ENCODE measurements at places on chromosomes 7 and 10.
A peak's percentile ranks its signal among the peaks of the same experiment; 100 is the strongest.

- peak; percentile 23 for DNase-seq
Observed at GRCh38 chr10:17768957-17769356, 17.0 kb downstream of the TMEM236 start.

DNA sequence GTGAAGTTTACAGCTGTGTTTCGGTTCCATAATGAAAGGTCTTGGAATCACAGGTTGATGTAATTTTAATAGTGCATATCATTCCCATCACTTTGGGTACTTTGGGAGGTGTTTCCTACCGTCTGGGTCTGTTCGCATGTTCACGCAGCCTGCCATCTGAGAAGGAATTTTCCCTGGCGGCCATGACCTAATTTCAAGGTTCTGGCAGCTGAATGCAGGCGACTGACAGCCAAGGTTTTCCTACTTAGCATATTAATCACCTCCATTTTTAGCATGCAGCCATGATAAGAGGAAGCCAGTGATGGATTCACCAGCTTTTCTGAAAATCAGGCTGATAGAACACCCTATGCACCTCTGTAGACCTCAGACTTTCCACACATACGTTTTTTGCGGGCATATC lies 319.1 kb upstream of the TMEM229A start:
- no peak for DNase-seq

- peak; percentile 34 for DNase-seq
Observed at GRCh38 chr7:48140001-48140681, 31.1 kb upstream of the ABCA13 start.

DNA sequence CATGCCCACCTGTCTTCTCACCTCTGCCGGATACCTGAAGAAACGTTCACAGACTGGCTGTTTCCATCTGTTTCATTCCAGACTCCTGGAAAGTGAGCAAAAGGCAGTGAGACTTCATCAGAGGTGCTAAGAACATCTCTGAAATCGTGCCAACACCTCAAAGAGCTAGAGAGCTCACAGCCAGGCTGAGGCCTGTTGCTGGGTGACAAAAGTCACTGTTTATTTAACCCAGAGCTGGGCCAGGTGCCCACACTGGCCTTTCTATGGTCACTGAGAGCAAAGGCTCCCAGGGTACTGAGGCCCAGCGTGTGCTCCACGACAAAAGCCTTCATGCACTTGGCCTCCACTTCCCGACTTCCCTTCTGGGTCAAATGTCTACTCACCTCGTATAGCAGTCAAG lies 3.7 kb upstream of the NANOS1 start:
- no peak for DNase-seq

- no peak for DNase-seq
Observed at GRCh38 chr7:99199226-99199625, 8.7 kb downstream of the KPNA7 start.

DNA sequence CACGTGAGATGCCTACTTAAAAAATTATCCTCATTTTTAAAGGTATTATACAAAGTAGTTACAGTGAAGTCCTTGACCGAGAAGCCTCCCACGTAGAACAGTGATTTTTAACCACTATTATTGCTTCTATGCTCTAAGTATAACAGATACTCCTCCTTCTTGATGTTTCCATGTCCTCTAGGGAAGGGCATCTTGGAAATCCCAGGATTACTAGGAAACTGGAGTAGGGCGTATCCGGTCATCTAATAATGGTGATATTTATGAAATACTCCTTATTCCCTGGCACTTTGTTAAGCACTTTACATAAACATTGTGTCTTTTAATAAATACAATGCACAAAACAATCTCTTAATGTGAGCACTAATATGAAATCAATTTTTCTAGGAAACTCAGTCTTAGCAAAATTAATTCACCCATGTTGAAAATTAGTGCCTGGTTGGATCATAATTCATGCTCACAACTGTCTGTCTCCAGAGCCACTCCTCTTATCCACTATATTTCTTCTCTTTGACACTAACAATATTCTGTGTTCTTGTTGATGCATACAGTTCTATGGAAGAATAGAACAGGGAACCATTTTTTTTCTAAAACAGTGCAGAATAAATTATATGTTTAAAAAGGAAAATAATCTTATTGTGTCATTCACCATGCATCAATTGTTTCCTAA lies 128.6 kb upstream of the SEMA3E start:
- DNase-seq, result no peak

GRCh38 chr10:94546049-94546900 lies 687 bp downstream of the HELLS start:
- peak; percentile 15 for DNase-seq

DNA sequence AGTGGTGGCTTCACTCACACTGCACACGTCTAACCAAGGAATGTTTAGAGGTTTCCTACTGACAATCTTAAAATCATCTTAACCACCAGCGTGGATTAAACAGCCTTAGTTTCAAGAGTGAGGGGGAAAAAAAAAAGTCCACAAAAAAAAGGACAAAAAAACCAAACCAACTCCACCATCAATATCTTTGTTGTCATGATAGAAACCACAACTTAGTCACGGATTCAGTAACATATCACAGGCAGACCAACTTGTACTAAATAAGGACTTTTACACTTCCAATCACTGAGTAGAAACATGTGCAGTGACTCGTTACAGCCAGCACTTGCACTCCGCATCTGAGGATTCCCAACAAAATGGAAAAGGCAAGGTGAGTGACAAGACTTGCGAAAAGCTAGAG lies 46.5 kb downstream of the FAM171A1 start:
- peak; percentile 34 for DNase-seq

DNA sequence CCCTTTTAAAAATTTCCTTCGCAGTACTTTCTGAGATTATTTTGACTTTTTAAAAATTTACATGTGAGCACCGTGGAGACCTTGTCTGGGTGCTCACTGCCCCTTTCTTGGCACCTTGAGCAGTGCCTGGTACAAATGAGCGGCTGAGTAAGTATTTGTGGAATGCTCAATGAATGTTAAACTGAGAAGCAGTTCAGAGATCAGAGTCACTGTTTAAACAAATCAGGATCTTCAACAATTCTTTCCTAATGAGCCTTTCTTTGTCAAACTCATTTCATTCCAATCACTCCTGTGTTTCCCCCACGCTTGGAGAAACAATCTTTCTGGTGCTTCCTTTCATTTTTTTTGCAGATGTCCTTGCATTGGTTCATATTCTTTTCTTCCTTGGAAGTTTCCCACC lies 611.3 kb upstream of the GALNT17 start:
- no peak for DNase-seq

DNA sequence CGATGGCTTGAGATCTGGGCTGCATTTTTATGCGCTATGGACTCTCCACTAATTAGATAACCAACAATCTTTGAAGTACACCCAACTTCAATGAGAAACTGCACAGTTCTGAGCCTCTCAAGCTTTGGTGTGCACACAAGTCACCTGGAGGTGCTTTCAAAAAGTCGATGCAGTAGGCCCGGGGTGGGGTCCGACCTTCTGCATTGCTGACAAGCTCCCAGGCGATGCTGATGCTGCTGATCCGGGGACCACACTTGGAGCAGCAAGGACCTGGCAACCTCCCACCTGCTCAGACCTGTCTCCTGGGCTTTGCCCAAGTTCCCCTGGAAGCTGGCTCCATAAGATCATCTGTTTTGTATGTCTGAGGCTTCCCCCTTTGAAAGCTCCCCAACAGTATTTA lies 10.7 kb downstream of the KIAA1549 start:
- no peak for DNase-seq

DNA sequence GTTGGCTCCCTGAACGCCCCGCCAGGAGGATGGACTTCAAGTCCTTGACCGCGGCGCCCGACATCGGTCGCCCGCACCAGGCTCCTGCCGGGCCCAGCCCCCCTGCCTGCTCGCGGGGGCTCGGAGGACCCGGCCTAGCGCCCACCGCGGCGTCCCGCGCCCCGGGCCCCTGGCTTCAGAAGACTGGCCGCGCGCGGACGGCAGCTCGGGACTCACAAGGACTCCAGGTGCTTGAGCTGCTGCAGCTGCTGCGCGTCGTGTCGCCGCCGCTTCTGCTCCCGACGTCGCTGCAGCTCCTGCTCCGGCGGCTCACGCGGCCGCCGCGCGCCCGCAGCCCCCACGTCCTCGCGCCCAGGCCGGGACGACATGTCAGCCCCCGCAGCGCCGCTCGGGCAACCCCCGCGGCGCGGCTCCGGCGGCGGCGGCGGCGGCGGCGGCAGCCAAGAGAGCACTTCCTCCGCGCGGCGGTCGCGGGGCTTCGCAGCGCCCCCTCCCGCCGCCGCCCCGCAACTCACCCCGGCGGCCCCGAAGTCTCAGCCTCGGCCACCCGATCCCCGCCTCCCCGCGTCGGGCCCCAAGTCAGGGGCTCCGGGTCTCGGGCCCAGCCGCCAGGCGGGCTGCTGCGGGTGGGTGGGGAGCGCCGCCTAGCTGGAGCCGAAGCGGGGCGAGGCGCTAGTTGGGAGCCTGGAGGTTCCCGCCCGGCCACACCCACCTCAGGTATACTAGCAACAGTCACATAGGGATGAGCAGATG lies at the start of gene RP9:
TSS of gene RP9 (minus strand) at position 400 of the 753 bp plus-strand sequence. CDS start at position 368, 32 bp downstream.
- DNase-seq, result peak; percentile 20

GRCh38 chr10:102627736-102628293 lies 16.5 kb upstream of the TRIM8 start:
- DNase-seq, result peak; percentile 90

DNA sequence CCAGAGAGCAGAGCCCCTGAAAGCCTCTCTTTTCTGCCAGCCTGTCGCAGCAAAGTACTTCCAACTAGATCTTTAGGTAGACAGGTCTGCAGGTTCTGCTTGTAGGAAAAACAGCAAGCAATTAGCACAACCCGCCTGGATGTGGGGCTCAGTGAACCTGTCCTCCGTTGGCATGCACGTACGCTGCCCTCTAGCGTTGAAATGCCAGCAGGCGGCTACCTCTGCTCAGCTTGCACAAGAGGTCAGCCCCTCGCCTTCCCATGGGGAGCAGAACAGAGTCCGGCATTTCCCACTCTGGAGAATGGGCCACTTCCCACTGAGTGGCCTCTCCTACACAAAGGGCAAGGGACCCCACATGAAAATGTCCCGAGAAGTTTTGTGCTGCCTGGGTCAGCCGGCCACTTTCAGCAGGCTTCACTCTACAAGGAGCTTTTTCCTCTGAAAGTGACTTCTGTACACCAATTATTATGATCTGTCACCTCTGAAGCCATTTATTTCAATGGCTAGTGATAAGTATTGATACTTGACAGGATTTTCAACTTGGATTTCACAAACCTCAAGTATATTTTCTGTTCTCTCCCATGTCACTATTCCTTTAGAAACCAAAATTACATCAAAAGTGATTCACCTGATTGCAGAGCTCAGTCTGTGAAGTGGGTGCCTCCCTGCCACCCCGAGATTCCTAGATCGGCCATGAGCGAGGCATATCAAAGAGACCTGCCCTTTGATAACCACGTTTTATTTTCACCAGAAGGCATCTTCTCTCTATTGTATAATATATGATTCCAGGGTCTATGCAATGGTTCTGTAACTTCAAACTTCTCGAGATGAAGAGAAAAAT lies 56.7 kb downstream of the JCAD start:
- peak; percentile 83 for DNase-seq

DNA sequence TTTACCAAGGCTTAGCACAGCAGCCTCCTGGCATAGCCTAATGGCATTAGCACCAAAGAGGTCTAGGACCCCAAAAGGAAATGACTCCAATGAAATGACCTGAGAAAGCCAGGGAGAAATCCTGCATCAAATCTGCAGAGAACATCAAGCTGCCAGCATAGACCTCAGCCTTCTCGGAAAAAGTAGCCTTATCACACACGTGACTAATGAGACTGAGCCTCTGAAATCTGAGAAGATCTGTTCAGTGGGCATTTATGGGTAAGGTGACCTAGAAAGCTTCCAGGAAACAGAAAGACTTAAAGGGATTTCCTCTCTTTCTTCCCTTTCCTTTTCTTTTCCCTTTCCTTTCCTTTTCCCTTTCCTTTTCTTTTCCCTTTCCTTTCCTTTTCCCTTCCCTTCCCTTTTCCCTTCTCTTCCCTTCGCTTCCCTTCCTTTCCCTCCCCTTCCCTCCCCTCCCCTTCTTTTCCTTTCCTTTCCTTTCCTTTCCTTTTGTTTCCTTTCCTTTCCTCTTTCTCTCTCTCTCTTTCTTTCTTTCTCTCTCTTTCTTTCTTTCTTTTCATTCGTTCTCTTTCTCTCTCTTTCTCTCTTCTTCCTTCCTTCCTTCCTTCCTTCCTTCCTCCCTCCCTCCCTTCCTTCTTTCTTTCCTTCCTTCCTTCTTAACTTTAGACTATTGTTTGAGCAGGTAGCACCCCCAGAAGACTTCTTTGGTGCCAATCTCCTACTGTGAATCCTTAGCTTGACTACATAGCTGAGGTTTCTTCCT lies 23.1 kb upstream of the PTTG1IP2 start:
- no peak for DNase-seq

DNA sequence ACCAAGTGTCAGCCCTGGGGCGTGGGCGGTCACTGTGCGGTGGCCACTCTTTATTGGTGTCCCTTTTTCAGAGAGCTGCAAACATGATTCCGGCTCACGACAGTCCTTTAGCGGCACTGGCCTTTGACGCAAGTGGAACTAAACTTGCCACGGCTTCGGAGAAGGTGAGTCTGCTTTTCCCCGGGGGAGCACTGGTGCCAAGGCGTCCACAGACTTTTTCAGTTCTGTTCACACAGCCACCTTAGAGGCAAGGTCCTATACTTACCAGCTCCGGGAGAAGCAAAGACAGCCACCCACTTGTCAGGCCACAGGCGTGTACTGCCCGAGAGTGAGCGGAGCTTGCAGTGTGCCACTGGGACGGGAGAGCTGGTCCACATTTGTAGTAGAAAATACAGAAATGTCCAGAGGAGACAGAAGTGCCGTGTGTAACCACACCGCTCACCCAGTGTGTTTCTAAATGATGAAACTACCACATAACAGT lies 27.9 kb downstream of the WIPI2 start:
- no peak for DNase-seq

Data from amniotic epithelial cell (primary cell).